ENCODE measurements at places on chromosomes 12 and 14. TPM values are rescaled to one million over a fixed set of nuclear protein-coding genes. Genes with fewer than 3 reads are reported as not detected.

Gene WNT5B
- polyA plus RNA-seq, result 34.3 TPM

Gene TAS2R19
- polyA plus RNA-seq, result 1.3 TPM

Gene KRT86
- polyA plus RNA-seq, result 0.33 TPM

Gene E2F7
- 2.9 TPM for polyA plus RNA-seq

Gene SLC39A2
- not detected for polyA plus RNA-seq

Gene BICD1
- polyA plus RNA-seq, result 9.0 TPM

Gene PLA2G1B
- not detected for polyA plus RNA-seq

Gene P2RX2
- not detected for polyA plus RNA-seq

Gene SPIC
- polyA plus RNA-seq, result not detected

Gene PRH2
- 0.33 TPM for polyA plus RNA-seq

Gene FGD6
- polyA plus RNA-seq, result 4.1 TPM

Gene DIO3
- polyA plus RNA-seq, result 3.1 TPM

Gene BCL11B
- polyA plus RNA-seq, result 0.86 TPM

Gene TRHDE
- 0.40 TPM for polyA plus RNA-seq

Gene TGFB3
- 104 TPM for polyA plus RNA-seq

Gene GPR65
- polyA plus RNA-seq, result 0.39 TPM

Gene SYT10
- not detected for polyA plus RNA-seq

Gene DEPDC4
- 1.0 TPM for polyA plus RNA-seq

Gene ANKRD33
- 0.10 TPM for polyA plus RNA-seq

Gene C14orf180
- polyA plus RNA-seq, result 9.4 TPM

Gene MYF5
- 25.0 TPM for polyA plus RNA-seq

Gene CCDC38
- polyA plus RNA-seq, result 0.62 TPM

Gene DBX2
- 0.16 TPM for polyA plus RNA-seq

Gene ALDH1L2
- 6.5 TPM for polyA plus RNA-seq

Measured in forelimb muscle (tissue), 1 donor.